ENCODE measurements at places on chromosomes 4 and X.

DNA sequence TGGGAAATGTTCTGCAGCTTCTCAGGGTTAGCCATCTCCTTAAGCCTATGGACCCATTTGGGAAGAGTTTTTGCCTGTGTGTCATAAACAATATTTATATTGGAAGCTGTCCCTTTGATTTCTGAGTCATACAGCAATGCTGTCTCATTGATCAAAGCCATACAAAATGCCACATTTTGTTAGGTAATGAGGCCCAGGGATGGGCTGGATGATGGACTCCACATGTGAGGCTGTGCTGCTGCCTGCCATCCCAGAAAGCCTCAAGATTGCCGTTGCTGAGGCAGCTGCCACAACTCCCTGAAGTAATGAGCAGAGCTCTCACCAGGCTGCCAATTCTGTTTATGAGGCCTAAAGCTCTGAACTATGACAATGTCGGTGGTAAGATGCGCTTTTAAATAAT lies 12.2 kb upstream of the GJB1 start:
- DNase-seq, result no peak

DNA sequence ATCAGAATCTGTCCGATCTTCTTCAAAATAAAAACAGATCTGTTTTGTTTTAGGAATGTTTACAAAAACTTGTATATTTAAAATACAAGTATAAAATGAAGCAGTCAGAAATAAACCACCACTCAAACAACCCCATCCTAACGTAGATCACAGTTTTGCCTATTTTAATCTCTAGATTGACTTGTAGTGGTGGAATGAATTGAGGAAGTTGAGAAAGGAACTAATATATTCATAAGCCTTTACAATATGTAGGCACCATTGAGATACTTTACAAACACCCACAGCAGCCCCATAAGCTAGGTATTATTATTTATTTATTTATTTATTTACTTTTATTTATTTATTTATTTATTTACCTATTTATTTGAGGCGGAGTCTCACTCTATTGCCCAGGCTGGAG lies 52.3 kb upstream of the KLF3 start:
- DNase-seq, result no peak

GRCh38 chr4:16265820-16266219 lies 39.5 kb upstream of the TAPT1 start:
- no peak for DNase-seq

DNA sequence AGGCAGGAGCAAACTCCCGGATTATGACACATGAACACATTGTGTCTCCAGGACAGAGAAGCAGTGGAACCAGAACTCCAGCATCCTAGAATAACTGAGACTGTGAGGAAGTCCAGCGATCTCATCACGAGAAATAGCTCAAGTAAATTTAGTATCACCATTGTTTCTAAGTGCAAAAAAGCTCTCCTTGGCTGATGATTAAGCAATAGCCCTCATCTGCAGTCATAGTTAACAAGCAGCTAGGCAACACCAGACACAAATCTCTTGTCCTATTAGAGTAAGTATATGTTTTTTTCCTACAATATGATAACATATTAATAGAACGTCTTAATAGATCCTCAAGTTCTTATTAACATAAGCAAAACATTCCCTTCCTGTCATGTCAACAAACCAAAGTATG lies 2.4 kb upstream of the CFAP299 start:
- no peak for DNase-seq

DNA sequence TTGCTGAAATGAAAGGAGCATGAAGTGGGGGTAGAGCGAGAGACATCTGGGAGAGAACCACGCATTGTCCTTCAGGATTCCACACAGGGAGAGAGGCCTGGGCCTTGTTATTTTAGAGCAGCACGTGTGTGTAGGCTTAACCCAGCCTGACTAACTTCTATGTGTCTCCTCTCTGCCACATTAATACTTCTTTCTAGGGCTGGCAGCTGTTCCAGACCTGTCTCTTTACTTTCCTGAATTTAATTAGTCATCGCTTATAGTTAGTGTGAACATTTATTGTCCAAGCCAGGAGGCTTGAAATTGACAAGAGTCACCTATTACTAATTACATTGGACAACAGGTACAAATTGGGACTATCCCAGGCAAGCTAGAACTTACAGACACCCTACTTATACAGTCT lies 51.3 kb downstream of the SMAD1 start:
- DNase-seq, result no peak

GRCh38 chr4:184459413-184459812 lies 14.9 kb downstream of the IRF2 start:
- DNase-seq, result no peak
